ENCODE measurements at places on chromosomes 12 and 14.
A peak's percentile ranks its signal among the peaks of the same experiment; 100 is the strongest.

DNA sequence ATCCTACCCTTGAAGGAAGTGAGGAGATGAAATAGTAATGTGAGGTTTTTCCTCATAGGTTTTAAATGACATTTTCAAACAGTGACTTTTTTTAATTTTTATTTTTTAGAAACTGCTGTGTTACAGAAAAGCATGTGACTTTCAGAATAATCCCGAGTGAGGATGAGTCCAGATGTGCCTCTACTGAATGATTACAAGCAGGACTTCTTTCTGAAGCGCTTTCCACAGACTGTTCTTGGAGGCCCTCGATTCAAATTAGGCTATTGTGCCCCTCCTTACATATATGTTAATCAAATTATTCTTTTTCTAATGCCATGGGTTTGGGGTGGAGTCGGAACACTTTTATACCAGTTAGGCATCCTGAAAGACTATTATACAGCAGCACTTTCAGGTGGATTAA is 15.8 kb downstream of the PCNX4 start:
- no peak for DNase-seq

DNA sequence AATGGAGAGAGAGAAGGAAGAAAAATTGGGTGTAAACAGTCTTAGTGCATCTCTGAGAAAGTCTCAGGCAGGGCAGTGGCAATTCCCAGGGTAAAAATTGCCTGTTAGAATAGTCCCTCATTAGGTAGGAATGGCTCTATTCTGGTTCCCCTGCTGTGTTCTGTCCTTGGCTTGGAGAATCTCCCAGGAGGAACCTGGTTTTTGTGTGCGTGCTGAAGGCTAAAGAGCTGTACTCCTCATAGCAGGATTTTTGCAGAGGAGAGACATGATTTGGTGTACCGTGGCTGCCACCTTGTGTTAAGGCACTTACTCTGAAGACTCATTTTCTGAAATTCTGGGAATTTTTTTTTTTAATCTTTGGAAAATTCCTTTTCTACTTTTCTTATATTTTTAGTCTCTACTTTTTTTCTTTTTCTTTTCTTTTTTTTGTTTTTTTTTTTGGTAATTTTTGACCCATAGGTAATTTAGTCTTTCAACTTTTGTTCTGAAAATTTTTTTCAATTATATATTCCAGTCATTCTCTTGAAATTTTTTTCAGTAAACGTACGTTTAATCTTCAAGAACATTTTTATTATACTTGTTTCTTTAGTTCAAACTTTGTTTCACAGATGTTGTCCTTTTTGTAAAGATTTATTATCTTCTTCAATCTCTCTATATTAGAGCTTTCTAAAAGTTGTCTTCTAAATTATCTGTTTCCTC is 63.8 kb downstream of the FBXO33 start:
- DNase-seq = peak; percentile 68

DNA sequence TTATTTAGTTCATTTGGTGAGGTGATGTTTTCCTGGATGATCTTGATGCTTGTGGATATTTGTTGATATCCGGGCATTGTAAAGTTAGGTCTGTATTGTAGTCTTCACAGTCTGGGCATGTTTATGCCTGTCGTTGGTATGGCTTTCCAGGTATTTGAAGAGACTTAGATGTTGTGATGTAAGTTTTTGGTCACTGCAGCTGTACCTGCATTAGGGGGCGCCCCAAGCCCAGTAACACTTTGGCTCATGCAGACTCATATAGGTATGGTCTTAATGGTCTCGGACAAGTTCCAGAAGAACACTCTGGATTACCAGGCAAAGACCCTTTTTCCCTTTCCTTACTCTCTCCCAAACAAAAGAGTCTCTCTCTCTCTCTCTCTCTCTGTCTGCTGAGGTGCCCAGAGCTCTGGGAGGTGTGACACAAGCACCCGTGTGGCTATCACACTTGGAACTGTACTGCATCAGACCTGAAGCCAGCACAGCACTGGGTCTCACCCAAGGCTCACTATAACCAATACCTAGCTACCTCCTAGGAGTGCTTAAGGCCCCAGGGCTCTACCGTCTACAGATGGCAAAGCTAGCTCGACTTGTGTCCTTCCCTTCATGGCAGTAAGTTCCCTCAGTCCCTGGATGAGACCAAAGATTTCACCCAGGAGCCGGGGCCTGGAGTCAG is 425.8 kb upstream of the ATXN7L3B start:
- DNase-seq = no peak

- no peak for DNase-seq
These were observed 2.8 kb downstream of the NXPH4 start for GRCh38 chr12:57219205-57219992.

DNA sequence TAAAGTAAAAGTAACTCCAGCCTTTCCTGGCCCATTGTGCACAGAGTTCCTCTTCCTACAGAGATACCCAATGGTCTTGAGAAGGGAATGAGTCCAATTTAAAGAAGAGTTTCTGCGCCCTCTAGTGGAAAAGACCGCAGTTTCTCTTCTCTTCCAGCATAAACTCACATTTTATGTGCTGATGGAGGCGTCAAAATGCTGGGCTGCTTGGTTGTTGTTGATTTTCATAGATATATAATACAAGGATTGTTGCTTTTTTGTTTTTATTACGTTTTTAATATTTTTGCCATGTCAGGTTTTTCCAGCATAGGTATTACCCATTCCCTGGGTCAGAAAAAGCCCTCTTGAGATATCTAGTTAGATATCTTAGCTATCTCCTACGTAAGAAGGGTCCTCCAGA is 356.9 kb upstream of the STXBP6 start:
- DNase-seq = peak; percentile 32

DNA sequence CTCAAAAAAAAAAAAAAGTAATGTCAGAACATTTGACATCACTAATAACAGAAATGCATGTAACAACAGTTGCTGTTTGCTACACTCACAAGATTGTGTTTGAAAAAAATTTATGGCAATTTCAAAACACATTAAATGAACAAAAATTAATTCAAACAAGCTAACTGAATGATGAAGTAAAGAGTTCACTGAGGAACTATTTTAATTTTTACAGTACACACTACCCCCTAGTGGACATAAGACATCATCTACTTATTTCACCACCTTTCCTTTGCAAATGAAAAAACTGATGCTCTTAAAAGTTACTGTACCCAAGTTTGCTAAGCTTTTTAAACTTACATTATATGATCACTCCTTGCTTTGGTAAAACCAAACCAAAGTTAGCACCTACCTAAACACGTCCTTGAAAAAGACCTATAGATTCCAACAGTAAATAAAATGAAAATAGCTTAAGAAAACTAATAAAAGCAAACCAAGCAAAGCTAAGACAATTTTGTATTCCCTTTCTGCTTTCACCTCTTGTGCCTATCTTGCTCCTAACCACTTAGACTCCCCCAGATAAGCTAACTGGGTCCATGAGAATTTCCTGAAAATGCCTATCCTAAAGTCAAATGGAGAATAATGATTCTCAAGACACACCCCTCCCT is 22.2 kb downstream of the UBE2N start:
- no peak for DNase-seq

GRCh38 chr12:86669010-86669409 is 412.8 kb upstream of the MGAT4C start:
- peak; percentile 61 for DNase-seq

- DNase-seq = no peak
These were observed 135.5 kb downstream of the PAWR start for GRCh38 chr12:79555028-79555925.

- no peak for DNase-seq
These were observed 39.8 kb downstream of the CBX5 start for GRCh38 chr12:54240129-54240528.

GRCh38 chr12:1882405-1882804 is 36.0 kb downstream of the CACNA2D4 start:
- DNase-seq = no peak

DNA sequence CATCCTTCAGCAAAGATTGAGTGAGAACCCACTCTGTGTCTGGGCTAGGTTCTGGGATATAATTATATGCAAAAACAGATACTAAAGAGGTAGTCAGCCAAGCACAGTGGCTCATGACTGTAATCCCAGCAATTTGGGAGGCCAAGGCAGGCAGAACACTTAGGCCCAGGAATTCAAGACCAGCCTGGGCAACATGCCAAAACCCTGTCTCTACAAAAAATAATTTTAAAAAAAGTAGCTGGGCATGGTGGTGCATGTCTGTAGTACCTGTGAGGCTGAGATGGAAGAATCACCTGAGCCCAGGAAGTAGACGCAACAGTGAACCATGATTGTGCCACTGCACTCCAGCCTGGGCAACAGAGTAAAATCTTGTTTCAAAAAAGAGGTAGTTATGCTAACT is 237.5 kb upstream of the HMGA2 start:
- peak; percentile 41 for DNase-seq

- no peak for DNase-seq
These were observed 59.8 kb downstream of the NPAS3 start for GRCh38 chr14:32998433-32998832.

GRCh38 chr14:99529899-99530298 is 48.7 kb downstream of the CCNK start:
- DNase-seq = no peak

DNA sequence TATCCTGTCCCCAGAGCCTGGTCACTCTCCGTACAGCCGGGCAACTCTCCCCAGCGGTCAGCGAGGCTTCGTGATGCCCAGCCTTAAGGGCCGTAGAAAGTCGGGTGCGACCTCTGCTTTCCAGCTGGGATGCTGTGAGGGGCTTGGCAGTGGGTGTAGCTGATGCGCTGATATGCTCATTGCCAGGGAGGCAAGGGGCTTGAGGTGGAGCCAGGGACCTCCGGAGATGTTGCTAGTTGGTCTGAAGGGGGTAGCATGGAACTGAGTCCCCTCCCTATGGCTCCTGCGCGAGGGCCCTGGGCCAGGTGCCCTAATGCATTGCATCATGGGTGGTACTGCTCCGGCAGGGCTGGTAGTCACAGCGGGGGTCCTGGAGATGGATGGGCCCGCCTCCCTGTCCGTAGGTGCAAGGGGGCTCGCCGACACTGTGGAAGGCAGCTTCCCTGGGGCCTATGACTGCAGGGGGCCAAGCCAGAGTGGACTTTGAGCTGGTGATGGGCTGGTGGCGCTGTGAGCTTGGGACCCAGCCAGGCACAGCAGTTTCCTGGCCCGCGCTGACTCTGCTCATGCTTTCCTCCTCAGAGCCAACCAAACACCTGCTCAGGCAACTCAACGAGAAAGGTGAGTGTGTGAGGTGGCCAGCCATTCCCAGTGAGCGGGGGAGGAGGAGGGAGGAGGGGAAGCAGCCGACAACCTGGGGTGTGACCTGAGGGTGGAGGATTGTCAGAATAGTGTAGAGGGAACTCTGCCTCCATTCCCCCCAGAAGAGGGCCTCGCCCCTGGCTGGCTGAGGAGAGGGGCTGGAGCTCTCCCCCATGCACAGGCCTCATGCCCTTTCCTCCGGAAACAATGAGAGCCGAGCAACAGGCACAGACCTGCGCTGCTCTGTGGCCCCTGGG is 32.3 kb downstream of the PLEKHG3 start:
- DNase-seq = peak; percentile 94

DNA sequence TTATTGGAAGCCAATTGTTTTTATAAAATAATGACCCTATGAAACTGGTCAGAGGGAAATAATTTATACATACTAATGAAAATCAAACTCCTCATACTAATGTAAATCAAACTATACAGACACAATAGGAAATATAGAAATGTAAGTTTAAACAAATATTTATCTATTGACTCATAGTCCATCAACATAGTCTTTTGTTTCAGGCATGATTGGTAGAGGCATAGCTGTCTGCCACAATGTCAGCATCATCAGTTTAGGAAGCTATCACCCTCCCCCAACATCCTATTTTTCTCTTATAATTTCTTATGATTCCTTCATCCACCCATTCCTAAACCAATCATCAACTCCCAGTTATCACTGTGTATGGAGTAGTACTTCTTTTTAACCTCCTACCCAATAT is 117.7 kb downstream of the SLC38A6 start:
- no peak for DNase-seq

DNA sequence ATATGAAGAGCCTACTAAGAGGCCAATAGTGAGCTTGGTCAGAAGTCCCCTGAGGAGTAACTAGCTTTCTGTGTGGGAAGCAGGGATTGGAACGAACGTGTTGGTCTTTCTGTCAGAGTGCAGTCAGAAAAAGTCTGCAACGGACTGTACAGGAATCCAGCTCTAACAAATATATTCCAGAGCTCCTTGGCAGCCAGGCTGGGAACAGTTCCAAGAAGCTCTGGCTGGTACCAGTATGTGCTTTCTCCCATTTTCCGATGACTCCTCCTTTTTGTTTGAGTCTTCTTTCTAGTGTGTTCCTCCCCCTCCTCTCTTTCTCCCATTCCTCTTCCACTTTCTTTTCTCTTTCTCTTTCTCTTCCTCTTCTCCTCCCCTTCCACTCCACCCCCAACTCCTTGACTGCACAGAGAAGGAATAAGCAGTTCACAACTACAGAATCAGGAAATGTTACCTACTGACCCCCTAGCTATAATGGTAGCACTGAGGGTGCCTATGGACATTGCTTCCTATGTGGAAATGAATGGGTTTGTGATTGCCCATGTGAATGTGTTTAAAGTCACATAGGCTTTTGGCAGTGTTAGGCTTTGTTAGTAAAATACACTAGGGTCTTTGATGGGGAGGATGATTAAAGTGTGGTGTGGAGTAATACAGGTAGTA is 59.9 kb downstream of the TTLL5 start:
- peak; percentile 87 for DNase-seq

DNA sequence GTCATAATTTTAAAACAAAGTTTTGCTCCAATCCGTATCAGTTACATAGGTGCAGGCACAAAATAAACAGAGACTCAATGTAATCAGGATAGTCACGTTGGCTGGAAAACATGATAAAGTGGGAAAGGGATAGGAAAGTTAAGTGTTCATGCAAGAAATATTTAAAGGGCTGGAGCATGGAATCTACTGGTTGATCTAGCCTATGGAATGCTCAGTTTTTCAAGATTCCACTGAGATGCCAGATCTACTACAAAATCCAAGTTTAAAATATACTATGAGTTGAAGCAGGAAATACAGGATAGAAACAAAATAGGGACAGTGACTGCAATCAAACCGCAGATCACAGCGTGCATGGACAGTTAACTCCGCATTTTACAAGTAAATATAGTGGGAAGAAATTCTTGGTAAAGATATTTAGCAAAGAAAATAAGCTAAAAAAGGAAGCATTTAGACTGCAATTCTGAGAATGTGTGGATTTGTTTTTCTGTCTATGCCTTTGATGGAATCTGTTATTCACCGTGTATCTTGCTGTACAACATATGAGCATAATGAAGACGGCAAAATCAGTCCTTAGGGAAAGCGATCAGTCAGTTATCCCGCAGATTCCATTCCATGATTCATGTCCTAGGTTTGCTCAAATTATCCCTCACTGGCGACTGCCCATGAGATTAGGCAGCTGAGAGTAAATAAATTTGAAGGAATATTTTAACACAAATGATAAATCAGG is 1044.3 kb downstream of the FLRT2 start:
- DNase-seq = no peak

DNA sequence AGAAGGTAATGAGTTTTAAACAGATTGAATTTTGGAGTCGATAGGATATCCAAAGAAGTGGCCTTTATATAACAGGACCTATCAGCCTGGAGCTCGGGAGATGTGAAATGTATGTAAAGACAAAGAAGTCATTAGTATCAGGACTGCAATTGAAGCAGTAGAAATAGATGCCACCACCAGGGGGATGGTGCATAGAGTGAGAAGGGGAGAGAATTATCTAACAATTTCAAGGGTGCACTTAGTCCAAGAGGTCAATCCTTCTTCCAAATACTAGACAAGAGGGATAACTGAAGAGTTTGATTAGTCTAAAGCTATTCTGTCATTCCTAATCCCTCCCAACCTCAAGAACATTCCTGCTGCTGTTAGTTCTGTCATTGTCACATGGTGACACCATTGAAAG is 127.8 kb downstream of the CFAP54 start:
- no peak for DNase-seq

All from thyroid gland (tissue), 4 donors.